ENCODE measurements at places on chromosomes 12 and 14. TPM values are rescaled to one million over a fixed set of nuclear protein-coding genes. Genes with fewer than 3 reads are reported as not detected.
A peak's percentile ranks its signal among the peaks of the same experiment; 100 is the strongest.

The STAT2 gene
- total RNA-seq = 64.9 TPM

The CLEC4C gene
- total RNA-seq = not detected

The SYCP3 gene
- total RNA-seq = 0.50 TPM

DNA sequence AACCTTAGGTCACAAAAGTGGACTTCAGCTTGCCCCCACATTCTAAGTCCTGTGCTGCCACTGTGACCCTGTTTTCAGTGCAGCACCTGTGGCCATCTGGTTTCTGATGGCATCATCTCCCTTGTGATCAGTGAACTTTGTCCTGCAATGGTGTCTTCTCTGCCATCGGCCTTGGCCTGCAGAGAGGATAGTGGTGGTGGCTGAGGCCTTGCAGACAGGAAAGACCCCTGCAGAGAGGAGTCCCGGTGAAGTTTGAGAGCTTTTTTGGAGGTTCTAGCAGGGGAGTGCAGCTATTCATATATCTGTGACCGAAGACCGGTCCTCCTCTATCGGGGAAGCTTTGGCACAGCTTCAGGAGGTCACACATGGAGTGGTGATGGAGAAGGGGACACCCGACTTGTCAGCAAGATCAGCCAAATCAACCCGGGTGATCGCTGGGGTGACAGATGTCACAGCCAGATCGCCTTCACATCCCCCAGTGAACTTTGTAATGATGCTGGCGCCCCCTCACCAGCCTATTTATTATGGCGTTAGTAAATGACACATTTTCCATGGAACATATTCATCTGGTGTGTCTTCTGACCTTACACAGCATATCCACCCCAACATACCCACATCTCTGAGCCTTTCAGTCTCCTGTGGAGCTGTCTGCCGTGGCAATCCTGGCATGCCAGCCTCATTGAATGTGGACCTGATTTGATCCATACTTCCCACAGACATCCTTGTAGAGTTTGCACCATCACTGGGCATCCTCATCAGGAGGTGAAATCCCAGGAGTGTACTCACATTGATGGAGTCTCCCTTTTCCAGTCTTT, 136.1 kb downstream of the PAPOLA start:
- peak; percentile 34 for DNase-seq

GRCh38 chr12:3441435-3441834, 49.6 kb upstream of the PRMT8 start:
- no peak for DNase-seq

DNA sequence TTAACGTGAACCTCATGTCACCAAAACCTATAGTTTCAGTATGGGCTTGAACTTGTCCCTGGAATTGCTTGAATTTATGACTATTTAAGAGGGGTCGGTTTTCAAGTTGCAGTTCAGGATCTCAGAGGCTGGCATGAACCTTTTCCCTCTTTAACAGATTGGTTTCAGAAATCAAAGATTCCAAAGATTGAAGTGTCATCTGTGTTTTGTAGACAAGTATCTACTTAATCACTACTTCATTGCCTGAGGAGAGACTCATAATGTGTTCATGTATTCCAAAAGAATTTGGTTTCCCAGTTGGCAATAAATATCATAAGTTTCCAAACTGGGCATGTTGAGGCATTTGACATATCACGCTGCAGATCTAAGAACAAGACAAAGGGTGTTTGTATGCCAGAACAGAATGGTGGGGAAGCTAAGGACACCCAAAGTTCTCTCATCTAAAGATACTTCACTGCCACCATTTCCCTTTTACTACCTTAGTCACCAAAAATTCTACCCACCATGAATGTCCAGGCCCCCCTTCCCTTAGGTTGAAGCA, 199.5 kb downstream of the NUAK1 start:
- DNase-seq = no peak

- no peak for DNase-seq
Observed at GRCh38 chr14:85917716-85918115, 387.8 kb downstream of the FLRT2 start.

DNA sequence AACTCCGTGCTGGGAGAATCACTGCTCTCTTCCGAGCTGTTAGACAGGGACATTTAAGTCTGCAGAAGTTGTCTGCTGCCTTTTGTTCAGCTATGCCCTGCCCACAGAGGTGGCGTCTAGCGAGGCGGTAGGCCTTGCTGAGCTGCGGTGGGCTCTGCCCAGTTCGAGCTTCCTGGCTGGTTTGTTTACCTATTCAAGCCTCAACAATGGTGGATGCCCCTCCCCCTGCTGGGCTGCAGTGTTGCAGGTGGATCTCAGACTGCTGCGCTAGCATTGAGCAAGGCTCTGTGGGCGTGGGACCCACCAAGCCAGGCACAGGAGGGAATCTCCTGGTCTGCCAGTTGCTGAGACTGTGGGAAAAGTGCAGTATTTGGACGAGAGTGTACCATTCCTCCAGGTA, 43.7 kb downstream of the GPR137C start:
- DNase-seq = peak; percentile 41

DNA sequence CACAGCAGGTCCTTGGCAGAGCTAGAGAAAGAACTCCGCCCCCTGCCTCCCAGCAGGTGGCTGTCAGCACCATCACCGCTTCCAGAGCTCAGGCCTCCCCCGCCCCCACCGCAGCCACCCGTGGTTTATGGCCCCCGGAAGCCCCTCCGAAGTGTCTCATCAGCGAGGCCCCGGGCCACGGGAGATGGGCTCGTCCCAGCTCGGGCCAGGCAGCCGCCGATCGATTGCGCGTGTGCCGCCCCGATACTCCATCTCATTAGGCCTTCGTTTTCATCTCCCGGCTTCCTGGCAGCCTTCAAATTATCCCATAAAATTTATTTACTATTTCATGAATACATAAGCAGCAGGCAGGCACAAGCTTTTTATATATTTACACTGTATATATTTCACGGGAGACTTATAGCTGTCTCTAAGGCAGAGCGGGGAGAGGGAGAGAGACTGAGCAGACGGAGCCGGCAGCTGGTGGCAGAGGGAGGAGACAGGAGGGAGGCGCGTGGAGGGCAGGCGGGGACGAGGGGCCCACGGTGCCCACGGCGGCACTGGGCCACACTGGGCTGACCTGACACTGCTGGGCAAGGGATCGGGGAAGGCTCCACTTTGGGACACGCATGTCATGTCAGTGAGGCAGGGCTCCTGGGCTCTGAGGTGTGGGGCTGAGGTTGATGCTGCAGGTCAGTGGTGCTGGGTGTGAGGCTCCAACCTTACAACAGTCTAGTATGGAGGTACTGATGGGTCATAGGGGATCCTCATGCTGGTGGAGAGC, 241.2 kb downstream of the RBM19 start:
- no peak for DNase-seq

Measured in activated CD4-positive, alpha-beta T cell treated with anti-CD3 and anti-CD28 coated beads, Interleukin-2, amount 10 ng/mL, durations not matched to agents 24 days and 14 days (primary cell).